ENCODE measurements at places on chromosomes 12 and 14.
A peak's percentile ranks its signal among the peaks of the same experiment; 100 is the strongest.

DNA sequence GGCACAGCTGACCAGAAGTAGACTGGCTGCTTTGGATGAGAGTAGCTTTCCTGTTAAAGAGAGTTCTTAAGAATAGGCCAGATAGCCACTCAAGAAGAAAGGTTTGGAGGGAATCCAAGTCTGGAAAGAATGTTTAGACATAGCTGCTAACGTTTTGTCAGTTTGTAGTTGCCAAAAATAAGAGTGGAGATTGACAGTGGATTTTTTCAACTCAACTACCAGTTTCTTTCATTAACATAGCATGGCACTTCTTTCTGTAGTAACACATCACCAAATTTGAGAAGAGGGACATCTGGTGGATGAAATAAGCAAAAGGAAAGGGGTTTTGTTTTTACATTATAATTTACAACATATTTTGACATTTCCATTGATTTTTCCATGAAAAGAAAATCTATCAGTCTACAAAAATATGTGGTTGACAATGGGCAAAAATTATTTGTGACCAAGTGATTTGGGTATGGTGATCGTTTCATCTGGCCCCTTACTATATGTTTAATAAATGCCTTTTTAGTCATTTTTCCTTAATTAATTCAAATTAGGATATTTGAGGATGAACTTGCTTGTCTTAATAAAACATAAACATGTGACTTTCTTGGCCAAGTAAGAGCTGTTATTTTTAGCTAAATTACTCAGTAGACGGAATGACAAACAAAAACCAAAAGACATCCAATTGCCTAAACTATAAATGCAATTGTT lies 71.1 kb downstream of the PTPRR start:
- no peaks in the 10 kb centered on the region for H3K27me3 ChIP-seq
- H3K4me1 ChIP-seq = no peaks in the 10 kb centered on the region
- H3K27ac ChIP-seq = no peak overlapping the region
- H3K36me3 ChIP-seq = no peaks in the 10 kb centered on the region

- DNase-seq = no peak
- H3K4me3 ChIP-seq = no peak overlapping the region
- no peaks in the 10 kb centered on the region for H3K27me3 ChIP-seq
- no peak overlapping the region for H3K27ac ChIP-seq
- no peaks in the 10 kb centered on the region for H3K36me3 ChIP-seq
Observed at GRCh38 chr12:118098401-118098800, 5.4 kb downstream of the VSIG10 start.

DNA sequence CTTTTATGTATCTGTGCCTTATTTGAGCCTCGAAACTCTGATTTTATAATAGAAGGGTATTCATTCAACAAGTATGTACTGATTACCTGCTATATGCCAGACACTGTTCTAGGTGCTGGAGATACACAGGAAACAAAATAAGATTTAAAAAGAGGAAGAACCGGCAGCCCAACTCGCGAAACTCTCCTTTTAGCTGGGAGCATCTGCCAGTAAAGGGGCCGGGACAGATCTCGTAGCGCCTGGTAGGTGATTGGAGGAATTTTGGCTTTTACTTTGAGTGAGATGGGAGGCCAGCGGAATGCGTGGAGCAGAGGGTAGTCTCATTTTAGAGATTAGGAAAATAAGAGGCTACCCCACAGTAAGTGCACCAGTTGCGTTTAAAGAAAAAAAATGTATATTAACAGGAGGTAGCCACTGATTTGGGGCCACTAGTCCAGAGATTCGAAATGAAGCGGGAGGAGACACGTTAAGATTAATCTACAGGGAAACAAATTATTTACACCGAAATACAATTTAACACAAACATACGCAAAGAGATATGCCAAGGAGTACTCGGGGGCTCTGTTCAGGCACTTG lies 520 bp upstream of the MON2 start:
- peak; percentile 41 for DNase-seq
- H3K4me1 ChIP-seq = peaks cover 6% of the 10 kb centered on the region
- peak overlapping the region; percentile 80 for H3K27ac ChIP-seq
- no peaks in the 10 kb centered on the region for H3K27me3 ChIP-seq
- peak overlapping the region; percentile 87 for H3K4me3 ChIP-seq

GRCh38 chr12:21828136-21828775 lies 53.8 kb upstream of the KCNJ8 start:
- H3K27ac ChIP-seq = peak overlapping the region; percentile 20
- DNase-seq = no peak

DNA sequence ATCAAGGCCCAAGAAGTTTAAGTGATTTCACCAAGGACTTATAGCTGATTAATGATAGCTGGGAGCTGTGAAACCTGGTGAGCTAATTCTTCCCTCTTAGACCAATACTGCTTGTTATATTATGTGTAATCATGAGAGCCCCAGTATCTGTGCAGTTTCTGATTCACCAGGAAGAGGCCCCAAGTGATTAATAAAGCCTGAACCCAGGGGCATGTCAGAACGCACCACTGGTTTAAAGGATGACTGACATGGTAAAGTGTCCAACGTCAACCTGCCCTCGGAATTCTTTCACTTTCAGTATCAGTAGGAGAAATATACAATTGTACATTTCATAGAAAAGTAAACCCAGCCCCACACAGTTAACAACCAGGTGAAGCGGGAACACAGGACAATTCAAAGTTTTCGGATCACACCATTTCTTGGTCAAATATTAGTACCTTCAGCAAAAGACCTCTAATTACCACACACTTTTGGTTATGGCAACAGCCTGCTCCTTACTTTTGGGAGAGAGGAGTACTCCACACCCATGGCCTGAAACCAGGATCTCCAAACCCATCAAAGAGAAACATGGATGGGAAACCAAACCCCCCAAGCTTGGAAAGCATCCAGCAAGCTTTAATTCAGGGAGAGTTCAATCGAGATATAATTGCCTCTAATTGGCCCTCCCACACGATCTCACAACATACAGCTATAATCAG lies 28.5 kb downstream of the TMCC3 start:
- no peak overlapping the region for H3K27ac ChIP-seq
- H3K27me3 ChIP-seq = no peaks in the 10 kb centered on the region
- no peak for DNase-seq
- peaks cover 7% of the 10 kb centered on the region for H3K4me1 ChIP-seq
- no peak overlapping the region for H3K4me3 ChIP-seq
- H3K36me3 ChIP-seq = no peaks in the 10 kb centered on the region

GRCh38 chr12:123828854-123829547 lies 66.9 kb downstream of the DNAH10 start:
- no peak overlapping the region for H3K27ac ChIP-seq
- H3K4me3 ChIP-seq = no peak overlapping the region
- no peaks in the 10 kb centered on the region for H3K36me3 ChIP-seq
- DNase-seq = no peak

GRCh38 chr12:57793920-57794319 lies 11.3 kb downstream of the TSFM start:
- H3K27me3 ChIP-seq = no peaks in the 10 kb centered on the region
- no peak for DNase-seq
- no peak overlapping the region for H3K4me3 ChIP-seq

GRCh38 chr12:111488271-111488670 lies 82.5 kb downstream of the SH2B3 start:
- peaks cover 2% of the 10 kb centered on the region for H3K4me1 ChIP-seq
- no peaks in the 10 kb centered on the region for H3K27me3 ChIP-seq
- no peaks in the 10 kb centered on the region for H3K36me3 ChIP-seq

GRCh38 chr12:94732367-94732990 lies 82.1 kb upstream of the TMCC3 start:
- H3K4me1 ChIP-seq = peaks cover 2% of the 10 kb centered on the region
- no peak overlapping the region for H3K4me3 ChIP-seq
- DNase-seq = no peak
- no peaks in the 10 kb centered on the region for H3K36me3 ChIP-seq

GRCh38 chr14:35401422-35402265 lies 2.9 kb downstream of the NFKBIA start:
- H3K27me3 ChIP-seq = no peaks in the 10 kb centered on the region
- H3K36me3 ChIP-seq = no peaks in the 10 kb centered on the region
- DNase-seq = peak; percentile 55
- H3K4me3 ChIP-seq = peak overlapping the region; percentile 95
- peaks cover 17% of the 10 kb centered on the region for H3K4me1 ChIP-seq

DNA sequence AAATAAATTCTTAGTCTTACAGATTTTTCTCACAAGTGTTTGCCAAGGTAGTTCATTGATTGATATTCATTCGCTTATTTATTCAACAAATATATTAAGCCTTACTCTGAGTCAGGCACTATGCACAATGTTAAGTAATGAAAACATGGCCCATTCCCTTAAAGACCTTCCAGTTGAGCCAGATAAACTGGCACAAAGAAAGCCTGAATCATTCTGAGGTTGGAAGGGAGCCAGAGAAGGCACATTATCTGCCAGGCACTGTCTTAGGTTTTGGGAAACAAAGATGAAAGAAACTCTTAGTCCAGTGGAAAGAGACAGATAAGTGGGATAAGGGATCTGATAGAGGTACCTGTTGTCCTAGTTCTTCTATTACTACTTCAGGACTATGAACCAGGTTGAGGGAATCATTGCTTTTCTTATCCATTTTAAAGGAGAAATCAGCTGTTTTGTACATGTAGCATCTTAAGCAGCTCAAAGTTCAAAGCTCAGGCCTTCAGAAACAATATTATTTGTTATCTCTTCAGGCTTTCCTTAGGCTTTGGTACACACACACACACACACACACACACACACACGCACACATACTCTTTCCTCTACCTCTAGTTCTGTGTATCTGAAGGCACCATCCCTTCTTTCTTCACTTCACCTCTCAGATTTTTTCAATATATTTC lies 27.0 kb downstream of the PDE6H start:
- peaks cover 3% of the 10 kb centered on the region for H3K4me1 ChIP-seq
- no peak for DNase-seq
- no peaks in the 10 kb centered on the region for H3K36me3 ChIP-seq
- no peak overlapping the region for H3K27ac ChIP-seq
- no peaks in the 10 kb centered on the region for H3K27me3 ChIP-seq
- H3K4me3 ChIP-seq = no peak overlapping the region

GRCh38 chr14:90543876-90544275 lies 147.0 kb downstream of the CALM1 start:
- no peak for DNase-seq
- H3K27me3 ChIP-seq = no peaks in the 10 kb centered on the region
- H3K27ac ChIP-seq = no peak overlapping the region
- H3K4me3 ChIP-seq = no peak overlapping the region
- H3K4me1 ChIP-seq = peaks cover 10% of the 10 kb centered on the region

DNA sequence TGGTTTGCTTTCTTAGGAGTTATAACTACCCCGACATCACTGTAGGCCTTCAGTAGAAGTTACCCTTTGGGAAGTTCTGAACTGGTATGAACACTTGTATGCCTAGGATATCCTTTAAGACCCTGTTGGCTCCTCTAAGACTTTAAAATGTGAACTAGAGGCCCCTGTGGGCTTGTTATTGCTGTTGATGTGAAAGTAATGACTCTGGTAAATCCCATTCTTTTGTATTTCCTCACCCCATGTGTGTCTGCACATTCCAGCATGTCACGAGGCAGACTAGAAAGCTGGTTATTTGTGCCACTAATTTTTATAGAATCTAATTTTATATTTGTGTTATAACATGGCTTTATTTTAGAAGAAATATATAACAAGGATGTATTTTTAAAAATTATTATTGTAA lies 48.9 kb downstream of the SERPINA10 start:
- H3K4me1 ChIP-seq = no peaks in the 10 kb centered on the region
- H3K36me3 ChIP-seq = no peaks in the 10 kb centered on the region
- no peak for DNase-seq
- no peak overlapping the region for H3K27ac ChIP-seq

DNA sequence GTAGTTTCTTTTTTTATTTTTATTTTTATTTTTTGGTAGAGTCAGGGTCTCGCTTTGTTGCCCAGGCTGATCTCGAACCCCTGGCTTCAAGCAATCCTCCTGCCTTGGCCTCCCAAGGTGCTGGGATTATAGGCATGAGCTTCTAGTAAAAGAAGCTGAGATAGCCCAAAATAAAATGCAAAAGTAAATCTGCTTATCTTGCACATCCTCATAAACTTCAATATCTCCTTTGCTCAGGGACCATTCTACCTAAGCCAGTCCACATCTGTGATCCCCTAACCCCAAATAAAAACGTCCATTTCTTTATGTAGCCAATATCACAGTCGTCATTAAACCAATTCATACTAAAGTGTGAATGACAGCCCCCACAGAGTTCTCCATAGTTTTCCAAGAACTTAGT lies 36.3 kb downstream of the ATF7 start:
- H3K4me1 ChIP-seq = peaks cover 1% of the 10 kb centered on the region
- no peaks in the 10 kb centered on the region for H3K36me3 ChIP-seq
- H3K27me3 ChIP-seq = no peaks in the 10 kb centered on the region
- DNase-seq = no peak

DNA sequence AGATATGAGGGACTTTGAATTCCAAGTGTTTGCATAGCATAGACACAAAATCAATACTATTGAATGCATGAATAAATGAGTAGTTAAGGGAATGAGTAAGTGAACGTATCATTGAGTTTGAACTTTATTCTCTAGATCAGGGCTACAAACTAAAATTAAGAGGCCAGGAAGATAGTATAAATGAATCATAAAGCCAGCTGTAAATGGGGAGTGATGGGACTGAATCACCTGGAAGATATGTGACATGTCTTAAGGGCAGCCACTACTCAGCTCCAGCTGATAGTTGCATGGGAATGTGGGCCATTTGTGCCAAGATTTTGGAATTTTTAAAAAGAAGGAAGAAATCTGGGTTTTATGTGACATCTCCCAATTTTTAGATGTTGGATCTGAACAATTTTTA lies 229.9 kb downstream of the AKAP6 start:
- no peaks in the 10 kb centered on the region for H3K36me3 ChIP-seq
- DNase-seq = no peak
- no peaks in the 10 kb centered on the region for H3K27me3 ChIP-seq
- H3K4me1 ChIP-seq = no peaks in the 10 kb centered on the region
- H3K27ac ChIP-seq = no peak overlapping the region
- no peak overlapping the region for H3K4me3 ChIP-seq

GRCh38 chr12:119180380-119181040 lies 1.8 kb downstream of the HSPB8 start:
- H3K4me3 ChIP-seq = peak overlapping the region; percentile 46
- H3K36me3 ChIP-seq = no peaks in the 10 kb centered on the region
- H3K4me1 ChIP-seq = peaks cover 21% of the 10 kb centered on the region
- H3K27ac ChIP-seq = peak overlapping the region; percentile 66

DNA sequence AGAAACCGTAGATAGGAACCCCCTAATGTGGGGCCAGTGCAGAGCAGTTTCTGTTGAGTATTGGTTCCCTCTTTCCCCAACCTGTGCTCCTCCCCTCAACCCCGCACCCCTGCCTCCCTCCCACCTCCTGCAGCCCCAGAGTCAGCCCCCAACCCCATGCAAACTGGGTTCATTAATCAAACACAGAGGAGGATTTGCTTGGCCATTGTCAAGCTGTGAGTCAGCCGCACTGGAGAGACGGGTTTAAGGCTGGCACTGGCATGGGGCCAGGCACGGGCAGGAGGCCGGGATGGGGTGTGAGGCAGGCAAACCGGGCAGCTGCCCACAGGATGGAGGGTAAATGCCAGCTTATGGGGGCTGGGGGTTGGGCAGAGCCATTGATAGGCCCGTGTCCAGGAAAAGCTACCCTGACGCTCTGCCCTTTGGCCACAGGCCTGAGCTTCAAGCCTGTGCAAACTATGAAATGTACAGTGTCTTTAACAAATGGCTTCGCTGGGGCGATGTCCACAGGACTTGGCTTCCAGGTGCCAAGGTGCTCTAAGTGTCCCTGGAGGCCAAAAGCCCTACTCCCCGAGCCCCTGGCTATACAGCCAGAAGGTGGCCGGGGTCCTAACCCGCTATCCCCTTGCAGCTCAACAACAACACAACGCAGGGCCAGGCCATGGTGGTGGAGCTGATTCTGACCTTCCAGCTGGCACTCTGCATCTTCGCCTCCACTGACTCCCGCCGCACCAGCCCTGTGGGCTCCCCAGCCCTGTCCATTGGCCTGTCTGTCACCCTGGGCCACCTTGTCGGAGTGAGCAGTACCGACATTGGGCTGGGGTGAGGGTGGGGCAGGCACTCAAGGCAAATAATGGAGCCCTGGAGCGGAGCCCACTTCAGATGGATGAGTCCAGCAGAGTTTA lies 1.4 kb downstream of the AQP5 start:
- peaks cover 9% of the 10 kb centered on the region for H3K4me1 ChIP-seq
- H3K27me3 ChIP-seq = peaks cover 4% of the 10 kb centered on the region
- H3K36me3 ChIP-seq = no peaks in the 10 kb centered on the region
- no peak overlapping the region for H3K27ac ChIP-seq
- no peak for DNase-seq
